ENCODE measurements at places on chromosomes 2 and 18.

- DNase-seq: no peak
Measured at GRCh38 chr2:121502246-121502645, 28.4 kb upstream of the RNU4ATAC start.

GRCh38 chr18:63505566-63506335 is 29.0 kb downstream of the SERPINB5 start:
- no peak for DNase-seq

DNA sequence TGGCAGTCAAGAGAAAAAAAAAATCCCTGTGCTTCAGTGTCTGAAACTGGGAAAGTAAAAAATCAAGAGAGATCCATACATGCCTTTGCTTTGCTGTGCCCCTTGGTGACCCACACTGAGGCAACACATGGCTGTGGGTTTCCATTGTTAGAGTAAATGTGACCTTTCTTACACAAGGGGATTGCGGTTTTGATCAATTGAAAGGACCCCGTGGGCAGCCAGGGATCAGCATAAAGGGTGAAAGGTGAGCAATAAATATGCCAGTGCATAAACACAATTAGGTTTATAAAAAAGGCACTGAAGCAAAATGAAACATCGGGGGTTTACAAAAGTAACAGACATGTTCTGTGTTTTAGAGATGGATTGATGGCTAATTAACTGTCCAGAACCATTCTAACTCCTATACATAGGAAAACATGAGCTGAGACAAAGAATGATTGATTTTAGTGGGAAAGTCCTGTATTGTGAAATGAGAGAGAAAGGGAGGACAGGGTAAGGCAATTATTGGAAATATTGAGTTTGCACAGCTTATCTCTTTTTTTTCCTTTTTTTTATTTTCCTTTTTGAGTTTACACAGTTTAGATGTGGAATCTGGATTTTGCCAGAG is 40.7 kb upstream of the BBS5 start:
- no peak for DNase-seq

- DNase-seq: no peak
Measured at GRCh38 chr2:230414302-230414701, 1.7 kb upstream of the SP100 start.

Data from CMK (cell line).